ENCODE measurements at places on chromosomes 13 and 19.

DNA sequence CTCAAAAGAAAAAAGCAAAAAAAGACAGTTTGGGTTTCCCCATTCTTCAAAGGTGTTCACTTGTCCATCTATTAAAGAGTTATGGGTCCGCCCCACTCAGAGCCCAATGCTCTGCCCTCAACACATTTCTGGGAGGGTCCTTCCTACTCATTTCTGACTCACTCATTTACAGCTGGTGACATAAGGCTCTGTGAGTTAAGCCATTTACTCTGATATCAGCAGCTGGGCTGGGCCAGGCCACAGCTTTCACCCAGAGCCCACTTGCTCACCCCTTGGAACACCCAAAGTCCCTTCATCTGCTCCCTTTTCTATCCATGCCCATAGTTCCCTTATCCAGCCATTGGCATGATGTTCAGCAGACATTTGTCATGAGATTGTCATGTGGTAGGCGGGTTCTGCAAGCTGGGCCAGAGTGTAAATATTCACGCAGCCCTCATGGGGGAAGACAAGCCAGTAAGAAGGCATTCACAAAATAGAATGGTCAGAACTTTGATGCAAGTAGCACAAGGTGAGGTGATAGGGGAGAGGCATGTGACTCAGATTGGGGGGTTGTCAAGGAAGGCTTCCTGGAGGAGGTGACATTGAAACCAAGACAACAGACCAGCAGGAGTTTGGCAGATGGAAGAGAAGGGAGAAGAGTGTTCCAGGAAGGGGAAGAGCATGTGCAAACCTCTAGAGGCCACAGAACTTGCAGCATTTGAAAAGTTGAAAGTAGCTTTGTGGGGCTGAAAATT lies 5.9 kb downstream of the MAST1 start:
- no peak for DNase-seq

- DNase-seq = peak; percentile 83
These were observed 47.5 kb upstream of the MED4 start for GRCh38 chr13:48142436-48142835.

- DNase-seq = no peak
These were observed 1131.7 kb downstream of the SLITRK5 start for GRCh38 chr13:88802886-88803285.

GRCh38 chr13:90713441-90714133 lies 633.9 kb upstream of the MIR17HG start:
- DNase-seq = no peak

GRCh38 chr19:55446060-55446459 lies 3.0 kb upstream of the SHISA7 start:
- DNase-seq = no peak

- peak; percentile 5 for DNase-seq
These were observed 49.5 kb upstream of the SIN3B start for GRCh38 chr19:16779539-16780163.

GRCh38 chr13:48113756-48114130 lies 18.8 kb upstream of the MED4 start:
- DNase-seq = no peak

- no peak for DNase-seq
These were observed 60.7 kb downstream of the ZNF429 start for GRCh38 chr19:21566073-21566472.

DNA sequence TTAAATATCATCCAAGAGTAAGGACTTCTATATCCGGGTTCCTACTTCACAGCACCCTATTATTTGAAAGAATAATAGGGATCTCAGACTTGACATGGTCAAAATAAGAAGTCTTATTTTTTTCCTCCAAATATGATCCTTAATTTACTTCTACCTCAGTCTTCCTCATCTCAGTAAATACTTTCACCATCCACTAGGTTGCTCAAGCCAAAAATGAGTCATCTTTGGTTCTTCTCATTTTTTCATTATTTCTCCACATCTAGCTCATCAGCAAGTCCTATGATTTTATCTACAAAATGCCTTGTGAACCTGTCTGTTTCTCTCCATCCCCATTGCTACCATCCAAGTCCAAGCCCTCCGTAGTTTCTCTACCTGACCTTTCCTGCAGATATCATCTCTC lies 121.9 kb upstream of the GJB6 start:
- DNase-seq = no peak

DNA sequence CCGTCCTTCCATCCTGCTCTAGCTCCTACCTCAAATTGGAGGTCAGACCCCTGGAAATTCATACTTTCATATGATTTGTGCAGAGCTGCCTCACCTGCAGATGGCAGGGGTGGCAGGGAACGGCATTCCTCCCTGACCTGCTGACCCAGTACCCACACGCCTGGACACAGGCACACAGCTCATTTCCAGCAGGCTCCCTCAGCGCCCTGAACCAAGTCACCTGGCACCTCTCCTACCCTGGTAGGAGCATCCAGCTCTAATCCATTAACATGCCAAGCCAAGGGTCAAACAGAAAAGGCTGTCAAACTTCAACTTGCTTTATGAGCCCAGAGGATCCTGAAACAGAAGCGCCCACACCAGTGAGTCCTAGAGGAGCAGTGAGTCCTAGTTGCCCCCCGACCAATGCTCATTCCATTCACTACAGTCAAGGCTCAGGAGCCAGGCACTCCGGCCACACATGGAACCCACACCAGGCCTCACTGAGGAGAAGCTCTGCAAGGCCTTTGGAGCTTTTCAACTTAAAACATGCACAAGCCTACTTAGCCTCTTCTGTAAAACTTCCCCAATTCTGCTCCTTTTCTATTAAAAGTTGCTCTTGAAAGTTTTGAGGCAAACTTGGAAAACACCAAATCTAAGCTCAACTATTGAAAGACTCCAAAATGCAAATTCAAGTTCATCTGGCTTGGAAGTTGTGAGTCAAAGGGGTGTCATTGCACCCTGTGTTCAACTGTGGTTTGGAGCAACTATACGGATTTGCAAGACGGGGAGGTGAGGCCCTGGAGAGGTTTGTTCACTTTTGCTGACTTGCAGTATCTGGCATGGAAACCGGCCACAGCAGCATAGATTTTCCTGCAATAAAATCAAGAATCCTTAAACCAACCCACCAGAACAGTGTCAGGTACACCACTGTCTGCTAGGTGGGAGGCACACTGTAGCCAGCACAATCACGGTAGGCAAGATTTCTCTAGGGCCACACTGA lies 96.7 kb downstream of the CRYL1 start:
- DNase-seq = no peak

DNA sequence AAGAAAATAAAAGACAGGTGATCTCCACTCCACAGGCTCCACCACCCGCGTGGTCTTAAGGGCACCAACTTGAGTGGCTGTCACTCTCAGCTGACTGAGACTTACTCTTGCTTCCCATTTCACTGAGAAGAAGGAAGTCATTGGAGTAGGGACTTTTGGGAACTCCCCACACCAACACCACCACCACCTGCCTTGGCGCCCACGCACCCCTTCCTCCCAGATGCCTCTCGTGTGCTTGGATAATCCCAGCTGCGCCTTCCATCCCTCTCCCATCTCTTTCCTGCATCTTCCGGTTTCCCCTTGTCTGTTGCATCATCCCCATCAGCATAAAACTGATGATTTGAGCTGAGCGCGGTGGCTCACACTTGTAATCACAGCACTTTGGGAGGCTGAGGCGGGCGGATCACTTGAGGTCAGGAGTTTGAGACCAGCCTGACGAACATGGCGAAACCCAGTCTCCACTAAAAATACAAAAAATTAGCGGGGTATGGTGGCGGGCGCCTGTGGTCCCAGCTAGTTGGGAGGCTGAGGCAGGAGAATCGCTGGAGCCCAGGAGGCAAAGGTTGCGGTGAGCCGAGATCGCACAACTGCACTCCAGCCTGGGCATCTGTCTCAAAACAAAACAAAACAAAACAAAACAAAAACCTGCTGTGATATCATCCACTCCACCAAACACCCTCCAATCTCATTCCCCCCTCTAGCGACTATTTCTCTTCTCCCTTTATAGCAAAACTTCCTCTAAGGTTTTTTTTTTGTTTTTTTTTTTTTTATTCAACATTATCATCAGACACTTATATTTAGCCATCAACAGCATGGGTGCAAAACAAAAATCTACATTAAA lies 25.5 kb downstream of the AP2S1 start:
- peak; percentile 31 for DNase-seq

Measured in dermis blood vessel endothelial cell (primary cell).